ENCODE measurements at places on chromosomes 16 and 17.

DNA sequence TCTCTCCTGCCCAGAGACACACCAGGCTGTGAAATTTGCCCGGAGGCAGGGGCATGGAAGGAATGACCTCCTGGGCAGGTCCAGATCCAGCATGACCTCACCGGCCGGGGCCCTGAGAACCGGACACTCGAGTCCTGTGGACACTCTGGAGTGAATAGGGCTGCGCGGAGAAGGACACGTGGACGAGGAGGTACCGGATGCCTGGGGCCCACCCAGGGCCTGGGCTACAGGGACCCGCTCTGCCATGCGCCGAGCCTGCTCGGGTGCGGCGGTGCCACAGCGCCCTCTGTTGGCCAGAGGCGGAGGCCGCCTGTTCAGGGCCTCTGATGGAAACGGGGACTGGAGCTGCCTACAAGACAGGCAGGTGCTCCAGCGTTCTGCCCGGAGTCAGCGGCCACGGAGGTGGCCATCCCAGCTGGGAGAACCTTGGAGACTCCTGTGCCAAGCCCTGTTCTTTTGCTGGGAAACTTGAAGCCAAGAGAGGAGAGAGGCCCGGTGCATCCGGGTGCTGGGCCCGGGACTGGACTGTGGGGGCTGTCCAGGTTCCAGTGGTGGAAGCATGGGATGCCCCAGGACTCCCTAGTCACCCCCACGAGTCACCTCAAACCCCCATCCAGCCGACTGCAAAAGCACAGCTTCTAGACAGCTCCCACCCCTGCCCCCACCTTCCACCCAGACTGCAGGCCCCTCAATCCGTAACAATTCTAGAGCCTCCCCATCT lies 19.3 kb upstream of the NXPH3 start:
- peak; percentile 68 for DNase-seq

DNA sequence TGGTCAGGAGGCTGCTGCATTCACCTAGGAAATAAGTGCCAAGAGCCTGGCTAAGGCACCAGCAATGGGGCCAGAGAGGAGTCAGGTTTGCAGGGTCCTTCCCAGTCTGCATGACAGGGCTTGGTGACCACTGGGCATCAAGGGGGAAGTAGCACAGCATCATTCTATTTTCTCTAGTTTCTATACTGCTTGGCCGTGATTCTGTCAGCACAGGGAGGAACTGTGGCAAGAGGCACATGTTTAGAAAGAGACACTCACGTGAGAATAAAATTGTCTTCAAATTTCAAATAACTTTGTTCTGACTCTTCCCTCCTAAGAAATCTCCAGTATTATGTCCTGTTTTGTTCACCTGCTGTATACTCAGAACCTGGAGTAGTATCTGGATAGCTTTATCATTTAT lies 37.8 kb downstream of the ERN1 start:
- no peak for DNase-seq

DNA sequence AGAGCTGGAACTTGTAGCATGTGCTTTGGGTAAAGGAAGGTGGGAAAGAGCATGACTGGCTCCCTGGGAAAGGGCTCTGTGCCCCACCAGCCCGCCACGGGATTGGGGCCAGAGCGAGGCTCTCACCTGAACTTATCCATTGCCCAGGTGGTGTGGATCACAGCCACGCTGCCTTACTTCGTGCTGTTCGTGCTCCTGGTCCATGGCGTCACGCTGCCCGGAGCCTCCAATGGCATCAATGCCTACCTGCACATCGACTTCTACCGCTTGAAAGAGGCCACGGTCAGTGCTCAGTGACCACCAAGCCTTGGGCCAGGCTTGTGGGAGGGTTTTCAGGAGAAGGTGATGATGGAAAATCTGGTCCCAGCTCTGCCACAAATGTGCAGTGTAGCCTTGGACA lies 36.0 kb downstream of the SLC6A2 start:
- DNase-seq, result no peak

- no peak for DNase-seq
Measured at GRCh38 chr17:29659155-29659554, 36.4 kb upstream of the CORO6 start.

GRCh38 chr17:27751166-27751565 lies 49.2 kb downstream of the NOS2 start:
- DNase-seq, result no peak

DNA sequence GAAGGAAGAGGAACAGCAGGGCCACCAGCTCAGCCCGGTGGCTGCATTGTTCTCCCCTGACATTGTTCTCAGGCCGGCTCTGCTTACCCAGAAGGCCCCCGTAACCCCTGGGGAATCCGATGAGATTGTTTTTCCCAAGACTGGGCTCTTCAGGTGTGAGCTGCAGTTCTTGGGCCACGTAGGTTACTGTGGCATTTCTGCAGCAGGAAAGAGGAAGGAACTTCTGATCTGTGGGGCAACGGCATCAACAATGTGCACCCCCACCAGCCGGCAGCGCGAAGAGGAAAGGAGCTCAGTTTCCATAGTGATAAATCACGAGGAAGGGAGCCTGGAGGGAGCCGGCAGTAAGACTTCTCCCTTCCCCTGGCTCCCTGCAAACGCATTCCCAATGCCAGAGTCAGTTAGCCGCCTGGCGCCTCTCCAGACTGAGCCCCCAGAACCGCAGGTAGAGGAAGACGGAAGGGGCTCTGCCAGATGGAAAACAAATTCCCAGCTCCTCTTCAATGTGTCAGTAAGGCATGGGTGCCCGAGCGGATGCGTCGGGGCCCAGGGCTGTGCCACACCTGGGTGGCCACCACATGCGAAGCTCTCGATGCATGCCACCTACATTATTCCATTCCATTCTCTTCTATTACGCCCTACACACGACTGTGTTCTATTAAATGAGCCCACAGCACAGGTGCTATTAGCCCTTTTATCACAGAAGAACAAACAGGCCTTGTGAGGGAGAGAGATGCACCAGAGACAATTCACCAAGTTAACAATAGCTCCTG lies 21.5 kb upstream of the PECAM1 start:
- DNase-seq, result no peak

Measured in activated effector memory CD4-positive, alpha-beta T cell treated with Interleukin-2 at 50 U/mL for 16 hours (primary cell).